Fibroblast of pulmonary artery (primary cell): ENCODE measurements at places on chromosomes 3 and 15.
A peak's percentile ranks its signal among the peaks of the same experiment; 100 is the strongest.

- DNase-seq = no peak
Observed at GRCh38 chr3:144167634-144168033, 196.0 kb downstream of the DIPK2A start.

DNA sequence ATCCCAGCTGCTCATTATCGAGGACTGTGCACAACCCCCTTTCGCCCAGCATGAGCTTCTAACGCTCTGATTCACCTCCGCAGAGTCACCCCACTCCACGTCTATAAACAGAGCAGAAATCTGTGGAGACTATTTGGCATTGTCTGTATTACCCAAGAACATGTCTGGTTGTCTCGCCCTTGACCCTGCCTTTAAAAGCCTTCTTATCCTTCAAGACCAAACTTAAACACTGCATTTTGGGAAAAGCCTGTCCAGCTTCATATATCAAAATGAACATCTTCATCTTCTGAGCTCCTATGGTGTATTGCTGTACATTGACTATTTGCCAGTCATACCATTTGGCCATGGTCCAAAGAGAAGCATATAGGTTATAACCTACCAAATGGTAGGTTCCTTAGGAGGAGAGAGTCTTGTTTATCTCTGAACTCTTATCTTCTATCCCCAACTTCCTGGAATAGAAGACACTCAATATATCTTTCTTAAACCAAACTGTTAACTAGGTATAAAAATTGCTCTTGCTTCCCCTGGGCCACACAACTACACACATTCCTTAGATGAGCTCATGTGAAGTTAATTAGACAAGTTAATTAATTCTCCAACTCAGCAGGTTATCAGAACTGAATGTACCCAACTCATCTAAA is 90.1 kb downstream of the FBN1 start:
- no peak for DNase-seq

DNA sequence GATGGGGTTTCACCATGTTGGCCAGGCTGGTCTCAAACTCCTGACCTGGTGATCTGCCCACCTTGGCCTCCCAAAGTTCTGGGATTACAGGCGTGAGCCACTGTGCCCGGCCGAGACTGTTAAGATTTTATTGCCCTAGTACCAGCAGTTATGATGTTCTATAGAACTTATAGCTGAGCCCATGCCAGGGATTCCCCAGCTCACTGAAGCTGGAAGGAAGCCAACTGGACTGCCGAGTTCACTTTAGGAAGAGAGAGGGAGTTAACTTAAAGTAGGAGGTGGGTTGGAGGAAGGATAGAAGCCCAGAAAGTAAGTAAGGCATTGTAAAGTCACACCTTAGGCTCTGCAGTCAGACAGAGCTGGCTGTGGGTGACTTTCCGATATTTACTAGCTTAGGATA is 101.1 kb upstream of the BOC start:
- DNase-seq = peak; percentile 42

DNA sequence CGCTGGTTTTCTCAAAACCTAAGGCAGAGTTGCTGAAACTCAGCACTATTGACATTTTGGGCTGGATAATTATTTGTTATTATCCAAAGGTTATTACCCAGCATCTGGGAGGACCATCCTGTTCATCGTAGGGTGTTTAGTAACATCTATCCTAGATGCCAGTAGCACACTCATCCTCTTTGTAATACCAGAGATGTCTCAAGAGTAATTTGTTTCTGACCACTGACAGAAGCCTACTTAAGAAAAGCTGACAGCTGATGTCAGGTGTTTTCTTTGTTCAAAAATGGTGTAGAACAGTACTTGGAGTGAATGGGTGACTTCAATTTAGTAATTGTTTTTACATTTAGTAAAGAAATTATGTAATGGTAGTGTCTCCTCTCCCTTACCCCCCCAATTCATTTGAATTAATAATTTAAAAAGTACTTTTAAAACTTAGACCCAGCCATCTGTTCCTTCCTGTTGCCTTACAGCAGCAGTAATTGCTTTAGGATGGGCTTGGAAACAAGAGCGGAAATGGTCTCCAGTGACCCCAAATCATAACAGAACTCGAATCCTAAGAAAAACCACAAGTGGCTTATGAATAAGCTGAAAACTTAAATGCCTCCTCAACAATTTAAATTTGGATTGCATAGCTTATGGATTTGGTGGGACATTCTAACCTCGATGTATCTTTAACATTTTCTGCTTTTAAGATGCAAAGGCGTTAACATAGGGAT is 105.4 kb downstream of the PTPRG start:
- no peak for DNase-seq

DNA sequence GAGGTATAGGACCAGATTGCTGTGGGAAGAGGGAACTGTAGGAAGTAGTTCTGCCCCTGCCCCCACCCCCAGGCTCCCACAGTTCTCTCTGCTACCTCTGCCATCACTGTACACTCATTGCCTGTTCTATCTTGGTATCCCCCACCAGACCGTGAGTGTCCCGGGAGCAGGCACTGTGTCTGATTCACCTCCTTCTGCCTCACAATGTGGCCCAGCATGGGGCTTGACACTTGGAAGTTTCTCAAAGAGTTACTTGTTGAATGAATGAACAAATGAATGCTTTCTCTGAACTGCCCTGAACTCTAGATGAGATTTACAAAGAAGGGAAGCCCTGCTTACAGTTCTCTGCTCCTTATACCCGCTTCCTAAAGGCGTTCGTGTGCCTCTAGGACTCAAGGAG is 27.1 kb upstream of the PIK3CB start:
- DNase-seq = peak; percentile 21

- DNase-seq = peak; percentile 77
Observed at GRCh38 chr3:169387751-169388696, 275.5 kb downstream of the MECOM start.

GRCh38 chr3:169285057-169286033 is 378.2 kb downstream of the MECOM start:
- peak; percentile 65 for DNase-seq

DNA sequence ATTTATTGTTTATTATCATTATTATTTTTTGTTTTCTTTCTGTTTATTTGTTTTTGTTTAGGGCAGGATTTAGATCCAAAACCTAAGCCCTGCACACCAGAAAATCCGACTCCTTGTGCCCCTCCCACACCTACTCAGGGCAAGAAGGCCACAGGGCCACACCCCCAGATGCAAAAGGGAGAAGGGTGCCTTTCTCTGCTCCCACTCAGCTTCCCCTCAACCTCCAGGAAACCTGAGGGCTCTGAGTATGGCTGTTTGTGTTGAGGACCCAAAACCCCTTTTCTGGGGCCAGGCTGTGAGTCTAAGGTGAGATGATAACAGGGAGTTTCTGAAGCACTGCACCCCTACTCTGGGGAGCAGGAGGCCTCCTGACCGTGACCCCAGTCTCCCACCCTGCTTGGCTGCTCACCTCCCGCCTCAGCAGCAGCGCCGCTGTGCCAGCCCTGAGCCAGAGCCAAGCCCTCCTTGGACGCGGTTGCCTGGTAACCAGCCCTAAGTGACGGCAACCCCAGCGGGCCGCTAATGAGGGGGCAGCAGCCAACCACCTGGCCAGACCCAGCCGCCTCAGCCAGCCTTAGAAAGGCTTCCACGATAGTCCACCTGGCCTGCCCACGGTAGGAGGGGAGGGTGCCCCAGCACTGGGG is 6.4 kb upstream of the C15orf39 start:
- no peak for DNase-seq

GRCh38 chr3:18795078-18795477 is 353.2 kb upstream of the KCNH8 start:
- DNase-seq = no peak

DNA sequence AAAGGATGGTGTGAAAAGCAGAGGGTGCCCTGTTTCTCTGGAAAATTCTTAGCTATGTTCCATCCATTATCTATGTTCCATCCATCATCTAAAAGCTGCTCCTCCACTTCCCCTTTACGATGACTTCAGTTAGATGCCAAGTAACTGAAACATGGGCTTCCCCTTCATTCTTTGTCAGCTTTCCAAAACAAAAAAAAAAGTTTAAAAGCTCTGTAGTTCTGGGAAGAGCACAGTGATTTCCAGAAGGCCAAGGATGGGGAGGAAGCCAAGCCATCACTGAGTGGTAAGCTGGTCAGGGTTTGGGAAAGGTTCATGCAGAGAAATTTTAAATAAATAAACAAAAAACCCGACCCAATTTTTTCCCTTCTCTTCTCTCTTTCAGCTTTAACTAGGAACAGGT is 111.5 kb downstream of the CFAP44 start:
- DNase-seq = peak; percentile 44

GRCh38 chr3:14624498-14624897 is 27.1 kb upstream of the CCDC174 start:
- no peak for DNase-seq

DNA sequence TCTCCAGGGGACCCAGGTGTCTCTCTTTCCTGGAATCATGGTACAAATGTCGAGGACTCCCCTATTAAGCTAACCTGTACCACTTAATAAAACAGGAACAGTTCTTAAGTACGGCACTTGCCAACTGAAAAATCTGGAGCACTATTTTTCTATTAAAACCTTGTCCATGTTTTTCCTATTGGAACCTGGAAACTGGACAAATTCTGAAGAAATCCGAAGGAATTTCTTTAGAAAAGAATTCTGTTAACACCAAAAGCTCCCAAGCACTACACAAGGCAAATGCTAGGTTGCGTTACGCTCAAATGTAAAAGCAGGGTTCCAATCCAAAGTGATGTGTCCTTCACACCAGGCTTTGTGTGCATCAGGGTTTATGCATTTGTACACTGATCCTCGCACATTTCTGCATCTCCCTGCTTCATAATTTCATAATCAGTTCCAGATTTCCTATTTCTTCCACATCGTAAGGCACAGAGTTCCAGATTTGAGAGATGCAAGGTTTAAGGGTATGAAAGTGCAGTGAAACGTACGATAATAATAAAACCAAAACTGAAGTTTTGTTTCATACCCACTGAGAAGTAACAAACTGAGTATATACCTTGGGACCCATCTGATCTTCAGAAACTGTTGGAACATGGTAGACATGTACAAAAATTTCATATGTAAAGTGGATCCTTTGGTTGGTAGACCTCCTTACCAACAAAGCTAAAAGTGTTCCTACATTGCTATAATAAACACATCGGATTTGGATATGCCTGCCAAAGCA is 132.1 kb upstream of the WNT5A start:
- no peak for DNase-seq

DNA sequence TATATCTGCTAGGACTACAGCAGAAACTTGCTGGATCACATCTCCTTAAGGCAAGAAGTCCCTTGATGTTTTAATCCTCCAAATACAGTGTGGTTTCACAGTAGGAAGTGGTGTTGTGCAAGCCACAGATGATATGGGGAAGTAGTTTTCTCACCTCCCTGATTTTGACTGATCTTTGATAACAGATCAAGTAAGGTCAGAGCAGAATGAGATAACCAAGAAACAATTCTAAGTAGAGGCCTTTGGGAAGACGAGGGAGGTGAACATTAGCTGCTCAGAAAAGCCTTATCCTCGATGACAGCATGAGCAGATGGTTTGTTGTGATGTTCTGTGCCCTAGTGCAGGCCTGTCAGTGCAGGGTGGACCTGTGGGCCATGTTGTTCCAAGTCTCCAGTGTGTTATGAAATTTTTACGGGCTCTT is 61.3 kb downstream of the RIOX2 start:
- peak; percentile 8 for DNase-seq

DNA sequence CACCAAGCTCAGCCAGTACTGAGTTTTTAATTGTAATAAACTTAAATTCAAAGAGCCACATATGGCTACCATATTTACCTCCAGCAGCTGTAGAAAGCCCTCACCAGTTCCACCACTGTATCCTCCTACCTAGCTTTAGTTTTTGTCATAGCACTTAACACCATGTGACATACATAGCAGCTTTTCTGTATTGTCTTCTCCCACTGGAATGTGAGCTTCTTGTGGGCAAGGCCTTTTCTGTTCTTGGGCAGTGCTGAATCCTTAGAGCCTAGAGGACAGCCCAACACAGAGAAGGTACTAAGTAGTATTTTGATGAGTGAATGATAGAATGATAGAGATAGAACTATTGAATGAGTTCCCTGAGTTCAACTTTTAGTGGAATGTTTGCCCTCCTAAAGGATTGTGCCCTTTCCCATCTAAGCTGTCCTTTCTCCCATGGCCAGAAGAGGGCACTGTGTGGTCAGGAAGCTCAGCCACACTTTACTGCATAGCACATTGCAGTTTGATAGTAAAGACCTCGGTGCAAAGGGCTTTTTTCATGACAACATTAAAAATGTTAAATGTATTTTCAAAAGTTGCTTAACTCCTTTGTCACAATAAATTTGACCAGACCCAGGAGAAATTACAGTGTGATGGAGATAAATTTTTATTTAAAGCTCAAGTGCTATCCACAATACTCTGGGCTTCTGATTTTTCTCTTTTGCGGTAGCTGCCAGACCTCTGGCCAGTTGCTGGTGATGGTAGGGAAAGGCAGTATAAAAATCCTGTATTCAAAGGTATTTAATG is 115.8 kb downstream of the GHSR start:
- peak; percentile 75 for DNase-seq

DNA sequence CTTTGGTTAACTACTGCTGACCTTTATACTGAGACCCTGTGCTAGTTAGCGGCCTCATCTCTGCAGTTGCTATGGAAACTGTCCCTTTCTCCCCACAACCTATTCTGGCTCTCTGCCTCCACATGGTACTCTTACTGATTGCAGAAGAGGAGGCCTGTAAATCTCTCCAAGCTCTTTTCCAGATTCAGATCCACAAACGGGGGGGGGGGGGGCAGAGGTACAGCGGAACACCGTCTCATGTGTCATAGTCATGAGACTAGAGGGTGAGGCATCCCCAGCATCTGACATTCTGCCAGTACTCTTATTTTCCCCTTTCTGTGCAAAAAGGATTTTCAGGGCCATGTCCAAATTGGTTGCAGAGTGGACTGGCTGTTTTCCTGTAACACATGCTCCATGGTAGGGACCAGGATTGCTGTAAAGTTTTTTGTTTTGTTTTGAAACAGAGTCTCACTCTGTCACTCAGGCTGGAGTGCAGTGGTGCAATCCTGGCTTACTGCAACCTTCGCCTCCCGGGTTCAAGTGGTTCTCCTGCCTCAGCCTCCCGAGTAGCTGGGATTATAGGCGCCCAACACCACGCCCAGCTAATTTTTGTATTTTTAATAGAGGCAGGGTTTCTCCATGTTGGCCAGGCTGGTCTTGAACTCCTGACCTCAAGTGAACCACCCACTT is 8.3 kb upstream of the MAP1A start:
- peak; percentile 44 for DNase-seq

DNA sequence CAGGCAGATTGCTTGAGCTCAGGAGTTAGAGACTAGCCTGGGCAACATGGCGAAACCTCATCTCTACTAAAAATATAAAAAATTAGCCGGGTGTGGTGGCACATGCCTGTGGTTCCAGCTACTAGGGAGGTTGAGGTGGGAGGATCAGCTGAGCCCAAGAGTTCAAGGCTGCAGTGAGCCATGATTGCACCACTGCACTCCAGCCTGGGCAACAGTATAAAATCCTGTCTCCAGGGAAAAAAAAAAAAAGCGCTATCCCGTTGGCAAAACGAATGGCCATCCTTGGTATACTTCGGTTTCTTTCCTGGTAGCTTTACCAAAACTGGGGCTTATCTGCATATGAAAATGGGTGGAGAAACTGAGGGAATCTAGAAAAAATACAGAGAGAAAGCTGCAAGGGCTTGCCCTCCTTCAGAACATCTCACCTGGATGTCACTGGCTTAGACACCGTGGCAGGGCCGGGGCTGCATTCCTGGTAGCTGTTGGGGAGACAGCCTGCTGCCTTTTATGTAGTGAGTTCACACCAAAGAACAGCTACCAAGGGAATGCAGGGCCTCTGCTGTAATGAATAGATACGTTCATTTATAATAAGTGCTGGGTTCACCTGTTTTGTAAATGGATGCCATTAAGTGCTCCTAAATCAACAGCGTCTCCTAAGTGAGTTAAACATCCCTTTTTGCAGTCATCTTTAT is 96.0 kb downstream of the IQSEC1 start:
- no peak for DNase-seq
